Endothelial cell of umbilical vein (primary cell): ENCODE measurements at places on chromosomes 6 and 20. TPM values are rescaled to one million over a fixed set of nuclear protein-coding genes. Genes with fewer than 3 reads are reported as not detected.
A peak's percentile ranks its signal among the peaks of the same experiment; 100 is the strongest.

Gene MMP24
- polyA plus RNA-seq = 0.48 and 0.54 TPM in 2 replicates

Gene CDH26
- polyA plus RNA-seq = 0.01 and 0.03 TPM in 2 replicates

Gene RHAG
- polyA plus RNA-seq = not detected in 2 replicates

Gene GPSM3
- polyA plus RNA-seq = 19.5 and 24.9 TPM in 2 replicates

DNA sequence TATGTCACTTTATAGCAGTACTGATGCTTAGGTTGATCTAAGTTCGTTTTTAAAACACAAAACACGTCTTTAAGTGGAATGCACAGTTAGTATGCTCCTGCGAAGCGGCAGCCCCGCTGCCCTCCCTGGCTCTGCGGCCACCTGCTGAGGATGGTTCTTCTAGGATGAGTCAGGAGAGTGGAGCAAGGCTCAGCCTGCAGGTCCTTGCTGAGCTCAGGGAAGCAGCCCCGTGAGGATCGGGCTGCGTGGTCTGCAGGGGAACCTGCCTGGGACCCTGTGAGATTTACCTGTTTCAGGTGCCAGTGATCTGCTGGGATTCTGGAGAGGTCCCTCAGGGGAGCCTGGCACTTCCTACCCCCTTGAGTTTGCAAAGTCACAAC is 57.5 kb downstream of the SYNJ2 start:
- no peaks in the 10 kb centered on the region for H3K27me3 ChIP-seq
- no peak for DNase-seq
- H3K27ac ChIP-seq = peak overlapping the region; percentile 99
- H3K4me1 ChIP-seq = peaks cover 38% of the 10 kb centered on the region

- H3K4me3 ChIP-seq = no peak overlapping the region
- no peaks in the 10 kb centered on the region for H3K4me1 ChIP-seq
- H3K36me3 ChIP-seq = no peaks in the 10 kb centered on the region
These were observed 117.9 kb upstream of the THBS2 start for GRCh38 chr6:169371344-169372127.

DNA sequence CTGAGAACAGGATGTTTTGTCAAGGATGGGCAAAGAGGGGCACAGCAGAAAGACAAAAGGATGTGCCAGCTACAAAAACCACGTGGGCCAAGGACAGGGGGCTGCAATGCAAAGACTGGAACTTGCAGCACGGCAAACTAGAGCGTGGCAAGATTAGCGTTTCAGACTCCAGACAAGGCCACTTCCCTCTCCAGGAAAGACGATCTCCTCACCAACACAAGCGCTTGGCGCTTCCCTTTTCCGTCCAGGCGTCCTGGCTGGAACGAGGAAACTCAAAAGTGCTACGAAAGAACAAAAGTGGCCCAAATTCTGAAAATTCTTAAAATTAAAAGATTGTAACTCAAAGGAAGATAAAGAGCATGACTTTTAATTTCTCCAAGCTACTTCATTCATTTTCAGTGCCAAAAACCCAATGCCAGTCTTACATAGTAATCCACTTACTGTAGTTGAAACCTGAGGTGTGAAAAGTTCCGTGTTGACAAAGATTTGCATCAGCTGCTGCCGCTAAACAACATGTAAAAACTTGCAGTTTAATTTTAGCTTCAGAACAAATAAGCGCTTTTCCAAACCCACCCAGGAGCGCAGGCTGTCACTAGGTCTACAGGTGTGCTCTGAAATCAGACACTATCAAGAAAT is 207.1 kb upstream of the RREB1 start:
- H3K27ac ChIP-seq = no peak overlapping the region
- no peaks in the 10 kb centered on the region for H3K36me3 ChIP-seq
- no peaks in the 10 kb centered on the region for H3K4me1 ChIP-seq
- no peaks in the 10 kb centered on the region for H3K27me3 ChIP-seq
- no peak for DNase-seq
- H3K4me3 ChIP-seq = no peak overlapping the region

DNA sequence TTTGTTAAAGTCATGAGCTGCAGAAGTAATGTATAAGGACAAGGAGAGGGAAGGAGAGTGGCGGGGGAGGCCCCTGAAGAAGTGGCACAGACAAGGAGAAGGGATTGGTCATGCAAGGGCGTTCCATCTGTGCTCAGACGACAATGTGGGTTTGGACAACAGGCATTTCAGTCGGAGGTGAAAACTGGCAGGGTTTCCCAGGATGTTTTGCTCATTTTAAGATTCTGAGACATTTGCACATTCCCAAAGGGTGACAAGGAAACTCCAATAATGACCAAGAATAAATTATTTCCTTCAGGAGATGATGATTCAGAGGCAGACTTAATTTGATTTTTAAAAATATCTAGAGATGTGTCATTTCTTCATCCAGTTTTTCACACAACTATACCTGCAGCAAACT is 181.8 kb downstream of the HIVEP2 start:
- peak overlapping the region; percentile 56 for H3K27ac ChIP-seq
- no peaks in the 10 kb centered on the region for H3K36me3 ChIP-seq
- no peak overlapping the region for H3K4me3 ChIP-seq
- peak; percentile 63 for DNase-seq
- peaks cover 16% of the 10 kb centered on the region for H3K4me1 ChIP-seq

GRCh38 chr6:29678114-29678513 is 2.8 kb downstream of the ZFP57 start:
- no peaks in the 10 kb centered on the region for H3K4me1 ChIP-seq
- peaks cover 2% of the 10 kb centered on the region for H3K27me3 ChIP-seq
- DNase-seq = no peak
- no peak overlapping the region for H3K4me3 ChIP-seq
- no peaks in the 10 kb centered on the region for H3K36me3 ChIP-seq

DNA sequence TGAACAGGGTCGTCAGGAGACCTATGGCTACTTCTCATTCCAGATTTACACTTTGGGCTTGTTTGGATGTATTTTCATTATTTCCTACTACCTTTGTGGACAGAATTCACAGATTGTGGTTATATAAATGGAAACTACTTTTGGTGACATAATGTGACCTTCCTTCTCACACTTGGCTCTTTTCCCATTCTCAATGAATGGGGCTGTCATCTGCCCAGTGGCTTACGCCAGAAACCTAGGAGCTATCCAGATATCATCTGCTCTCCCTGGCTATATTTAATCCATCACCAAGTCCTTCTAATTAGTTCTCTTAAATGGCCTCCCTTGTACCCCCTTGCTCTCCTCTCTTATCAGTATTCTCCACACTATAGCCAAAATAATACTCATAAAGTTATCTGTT is 1606.8 kb downstream of the KHDRBS2 start:
- H3K4me1 ChIP-seq = no peaks in the 10 kb centered on the region
- no peak overlapping the region for H3K27ac ChIP-seq
- DNase-seq = no peak
- H3K4me3 ChIP-seq = no peak overlapping the region
- no peaks in the 10 kb centered on the region for H3K27me3 ChIP-seq
- no peaks in the 10 kb centered on the region for H3K36me3 ChIP-seq

- no peaks in the 10 kb centered on the region for H3K36me3 ChIP-seq
- H3K27me3 ChIP-seq = peaks cover 1% of the 10 kb centered on the region
- no peak for DNase-seq
- H3K27ac ChIP-seq = no peak overlapping the region
- H3K4me1 ChIP-seq = no peaks in the 10 kb centered on the region
- H3K4me3 ChIP-seq = no peak overlapping the region
These were observed 90.1 kb upstream of the SUPT3H start for GRCh38 chr6:45467853-45468252.

- no peak overlapping the region for H3K27ac ChIP-seq
- H3K4me3 ChIP-seq = no peak overlapping the region
- peaks cover 6% of the 10 kb centered on the region for H3K4me1 ChIP-seq
- no peaks in the 10 kb centered on the region for H3K36me3 ChIP-seq
- no peaks in the 10 kb centered on the region for H3K27me3 ChIP-seq
These were observed 31.6 kb upstream of the LAMA4 start for GRCh38 chr6:112286010-112286409.

Gene IRF4
- polyA plus RNA-seq = not detected in 2 replicates

Gene LPIN3
- 2.1 and 2.5 TPM in 2 replicates for polyA plus RNA-seq

Gene SLC44A4
- polyA plus RNA-seq = 0.75 and 1.1 TPM in 2 replicates

Gene NHSL1
- polyA plus RNA-seq = 24.8 and 25.2 TPM in 2 replicates

Gene AGER
- 4.6 and 5.1 TPM in 2 replicates for polyA plus RNA-seq

Gene RAET1G
- polyA plus RNA-seq = 2.1 and 3.3 TPM in 2 replicates

Gene HFE
- 5.4 and 8.1 TPM in 2 replicates for polyA plus RNA-seq

GRCh38 chr6:158642097-158642601 is 2.4 kb downstream of the DYNLT1 start:
- peak; percentile 85 for DNase-seq
- peaks cover 28% of the 10 kb centered on the region for H3K4me1 ChIP-seq
- H3K4me3 ChIP-seq = peak overlapping the region; percentile 92
- H3K27me3 ChIP-seq = no peaks in the 10 kb centered on the region
- H3K27ac ChIP-seq = peak overlapping the region; percentile 62

- no peak for DNase-seq
- H3K4me1 ChIP-seq = no peaks in the 10 kb centered on the region
- no peak overlapping the region for H3K4me3 ChIP-seq
- H3K27me3 ChIP-seq = peaks cover 6% of the 10 kb centered on the region
- no peak overlapping the region for H3K27ac ChIP-seq
These were observed 27.5 kb downstream of the BNIP5 start for GRCh38 chr6:36309203-36309602.

DNA sequence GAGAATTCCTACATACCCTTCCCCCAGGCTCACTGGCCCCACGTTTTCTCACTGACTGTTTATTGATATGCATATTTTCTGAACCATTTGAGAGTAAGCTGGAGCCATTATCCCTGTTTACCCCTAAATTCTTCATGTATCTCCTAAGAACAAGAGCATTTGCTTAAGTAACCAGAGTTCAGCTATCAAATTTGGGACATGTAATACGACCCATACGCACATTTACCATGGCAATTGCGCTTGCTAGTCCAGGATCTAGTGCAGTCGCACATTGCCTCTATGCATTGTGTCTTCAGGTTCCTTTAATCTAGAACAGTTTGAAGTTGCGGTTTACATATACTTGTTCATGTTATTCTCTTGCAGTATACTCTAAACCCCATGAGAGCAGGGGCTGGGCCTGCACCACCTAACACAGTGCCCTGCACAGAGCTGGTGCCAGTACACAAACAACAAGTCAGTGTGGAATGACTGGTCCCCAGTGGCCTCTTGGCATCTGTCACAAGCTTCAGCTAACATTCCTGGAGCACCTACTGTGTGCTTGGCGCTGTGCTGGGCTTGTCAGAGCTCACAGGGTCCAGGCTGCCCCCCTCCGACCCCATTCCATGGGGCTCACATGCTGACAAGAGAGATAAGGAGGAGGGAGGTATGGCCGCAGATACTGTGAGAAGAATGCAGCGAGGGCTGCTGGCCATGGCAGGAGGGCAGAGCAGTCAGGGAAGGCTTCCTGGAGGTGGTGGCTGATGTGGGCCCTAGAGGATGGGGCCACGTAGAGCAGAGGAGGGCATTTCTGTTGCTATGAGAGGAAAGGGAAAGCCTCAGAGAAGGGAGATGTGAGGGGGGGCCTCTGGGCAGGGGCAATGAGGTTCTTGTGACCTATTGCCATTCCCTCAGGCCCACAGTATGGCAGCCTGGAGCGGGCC is 28.1 kb downstream of the SPDEF start:
- no peaks in the 10 kb centered on the region for H3K27me3 ChIP-seq
- H3K36me3 ChIP-seq = no peaks in the 10 kb centered on the region
- no peak overlapping the region for H3K4me3 ChIP-seq

- H3K4me1 ChIP-seq = peaks cover 51% of the 10 kb centered on the region
- H3K4me3 ChIP-seq = no peak overlapping the region
- peak overlapping the region; percentile 58 for H3K27ac ChIP-seq
- H3K36me3 ChIP-seq = no peaks in the 10 kb centered on the region
- no peaks in the 10 kb centered on the region for H3K27me3 ChIP-seq
These were observed 135.8 kb upstream of the NEDD9 start for GRCh38 chr6:11368264-11368663.

DNA sequence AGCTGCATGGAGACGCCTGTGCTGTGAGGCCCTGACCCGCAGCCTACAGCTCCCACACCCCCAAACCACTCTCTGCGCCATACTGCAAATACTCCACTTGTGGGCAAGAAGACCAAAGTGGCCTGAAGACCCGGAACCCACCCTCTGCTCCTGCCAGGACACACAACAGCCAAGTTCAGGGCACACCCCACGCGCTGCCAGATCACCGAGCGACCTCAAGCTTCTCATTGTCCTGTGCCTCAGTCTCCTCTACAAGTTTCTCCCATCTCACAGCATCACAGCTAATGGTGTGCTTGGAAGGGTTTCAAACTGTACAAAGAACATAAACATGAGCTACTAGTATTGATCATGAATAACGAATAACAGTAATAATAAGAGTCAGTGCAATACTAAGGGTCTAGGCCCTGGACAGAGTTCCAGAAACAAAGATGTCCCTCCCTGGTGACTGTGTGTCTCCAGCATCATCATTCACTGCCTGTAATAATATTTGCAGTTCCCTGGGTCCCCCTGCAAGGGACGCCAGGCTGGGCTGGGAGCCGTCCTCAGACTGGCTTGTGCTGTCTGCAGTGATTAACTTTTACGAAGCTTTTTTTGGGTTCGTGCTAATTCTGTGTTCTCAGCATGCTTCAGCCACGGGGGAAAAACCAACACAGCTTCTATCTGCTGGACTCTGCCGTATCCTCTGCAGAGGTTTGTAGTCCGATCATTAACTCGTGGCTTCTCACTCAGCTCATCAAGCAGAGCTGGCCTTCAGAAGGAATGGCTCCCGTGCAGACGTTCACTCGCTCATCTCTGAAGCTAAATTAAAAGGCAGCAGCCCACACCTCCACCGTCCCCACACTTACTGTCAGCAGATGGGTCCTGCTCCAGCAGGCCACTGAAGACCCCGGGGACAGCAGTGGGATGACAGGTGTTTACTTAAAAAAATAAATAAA is 81.6 kb upstream of the MPC1 start:
- H3K27me3 ChIP-seq = no peaks in the 10 kb centered on the region
- no peaks in the 10 kb centered on the region for H3K36me3 ChIP-seq
- no peak overlapping the region for H3K27ac ChIP-seq
- DNase-seq = no peak
- H3K4me3 ChIP-seq = no peak overlapping the region

Gene C20orf204
- polyA plus RNA-seq = 2.8 and 4.5 TPM in 2 replicates
